ENCODE measurements at places on chromosomes 2 and 18.

DNA sequence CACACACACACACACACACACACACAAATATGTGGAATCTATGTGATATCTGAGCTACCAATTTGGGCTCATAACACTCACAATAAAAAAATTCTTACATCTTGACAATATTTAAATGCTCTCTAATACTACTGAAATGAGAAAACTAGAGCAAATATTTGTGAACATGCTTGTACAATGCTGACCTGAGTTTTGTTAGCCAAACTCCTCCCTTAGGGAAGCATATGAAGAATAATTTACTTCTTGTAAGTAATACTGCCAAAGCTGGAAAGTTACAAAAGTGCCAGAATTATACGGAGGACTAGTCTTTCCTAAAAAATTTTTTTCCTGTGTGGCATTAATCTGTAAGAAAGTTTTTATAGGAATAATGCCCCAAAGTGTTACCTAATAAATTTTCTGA, 18.5 kb downstream of the MBD2 start:
- DNase-seq = no peak

GRCh38 chr18:58350526-58350925, 278.4 kb downstream of the ALPK2 start:
- DNase-seq = no peak

- no peak for DNase-seq
Observed at GRCh38 chr18:78612801-78613200, 366.8 kb upstream of the SALL3 start.

GRCh38 chr18:58605027-58606020, 23.6 kb downstream of the ALPK2 start:
- peak; percentile 79 for DNase-seq

DNA sequence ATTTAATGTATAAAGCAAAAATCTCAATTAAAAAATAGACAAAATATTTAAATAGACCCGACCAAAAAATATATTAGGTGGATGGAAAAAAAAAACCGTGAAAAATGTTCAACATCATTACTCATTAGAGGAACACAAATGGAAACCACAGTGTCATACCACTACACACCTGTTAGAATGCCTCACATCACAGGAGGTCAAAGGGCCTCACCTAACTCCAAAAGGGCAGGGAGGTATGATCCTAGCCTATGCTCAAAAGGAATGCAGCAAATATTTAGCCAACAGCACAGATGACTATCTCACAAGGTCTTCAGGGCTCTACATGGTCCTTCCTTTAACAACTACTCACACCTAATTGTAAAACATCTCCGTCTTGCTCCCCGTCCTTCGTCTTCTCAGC, 185.5 kb upstream of the SETBP1 start:
- no peak for DNase-seq

DNA sequence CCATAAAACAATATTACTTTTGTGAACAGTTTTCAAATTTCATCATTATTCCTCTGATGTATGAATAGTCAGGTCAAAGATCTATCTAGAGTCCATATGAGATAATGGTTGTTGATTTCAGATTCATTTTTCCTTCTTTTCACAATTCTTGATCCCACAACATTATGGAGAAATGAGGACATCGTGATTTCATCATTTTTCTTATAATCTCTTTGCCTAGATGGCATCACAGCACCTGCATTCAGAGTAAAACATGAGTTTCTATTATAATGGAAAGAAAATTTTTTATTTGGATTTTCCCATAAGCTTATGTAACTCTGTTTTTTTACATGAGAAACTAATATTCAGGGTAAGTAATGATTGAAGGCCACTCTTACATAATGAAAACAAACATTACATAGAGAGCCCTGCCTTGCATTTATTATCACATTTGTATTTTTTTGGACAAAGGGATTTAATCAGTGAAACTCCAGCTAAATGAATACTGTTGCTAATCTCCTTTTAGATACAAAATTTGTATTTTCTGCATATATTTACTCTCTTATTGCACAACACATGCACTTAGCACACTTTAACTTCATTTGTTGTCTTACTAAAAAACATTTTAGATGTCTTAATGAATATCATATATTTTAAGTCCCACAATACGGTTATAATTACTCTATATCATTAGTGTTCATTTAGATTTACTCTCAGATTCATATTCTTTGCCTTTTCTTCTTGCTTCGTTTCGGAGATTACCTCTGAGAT, 188.4 kb upstream of the KYNU start:
- DNase-seq = no peak

DNA sequence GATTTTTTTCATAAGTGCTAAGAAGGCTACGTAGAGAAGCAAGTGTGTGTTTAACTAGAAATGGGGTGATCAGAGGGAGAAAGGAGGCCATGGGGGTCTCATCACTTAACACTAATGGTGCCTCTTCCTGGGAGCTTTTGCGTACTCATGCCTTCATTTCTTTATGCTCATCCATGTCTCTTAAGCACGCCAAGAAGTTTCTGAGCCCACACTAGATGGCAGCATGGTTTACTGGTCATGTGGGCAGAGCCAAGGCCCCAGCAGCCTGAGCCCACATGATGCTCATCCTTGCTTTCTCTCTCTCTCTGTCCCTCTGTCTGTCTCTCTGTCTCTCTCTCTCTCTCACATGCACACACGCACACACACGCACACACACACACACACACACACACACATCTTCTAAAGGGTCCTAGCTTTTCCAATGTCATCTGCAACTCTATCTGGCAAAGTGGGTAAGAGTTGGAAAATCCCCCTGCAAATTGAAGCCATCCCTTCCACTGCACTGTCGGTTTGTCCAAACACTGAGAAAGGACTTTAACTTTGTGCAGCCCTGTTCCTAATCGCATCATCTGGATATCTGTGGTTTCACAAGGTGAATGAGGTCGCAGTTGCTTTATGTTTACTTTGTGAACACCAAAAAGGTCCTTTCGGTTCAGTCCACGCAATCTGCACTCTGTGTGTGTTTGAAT, 137.1 kb upstream of the CCDC68 start:
- no peak for DNase-seq

- DNase-seq = peak; percentile 14
Observed at GRCh38 chr2:161166538-161167409, 6.5 kb downstream of the TANK start.

Measured in CD14-positive monocyte (primary cell).